NCI-H2081 treated with DMSO at 0.1 percent for 48 hours (cell line): ENCODE measurements at places on chromosomes 11 and 22.

DNA sequence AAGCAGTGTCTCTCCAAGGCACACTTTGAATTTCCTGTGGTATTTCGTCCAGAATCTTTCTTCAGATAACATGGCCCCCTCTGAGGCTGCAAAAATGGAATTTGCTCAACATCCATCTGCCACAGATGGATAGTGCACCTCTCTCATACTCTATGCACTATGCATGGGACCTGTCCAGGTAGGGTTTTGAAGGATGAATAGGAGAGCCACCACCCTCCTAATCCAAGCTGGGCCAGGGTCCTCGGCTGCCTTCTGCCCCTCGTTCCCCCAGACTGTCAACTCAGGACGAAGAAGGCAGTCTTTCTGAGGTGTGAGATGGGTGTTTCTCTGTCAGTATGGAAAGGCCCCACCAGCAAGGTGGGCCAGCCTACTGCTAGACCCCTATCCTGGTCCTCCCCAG lies 56.4 kb downstream of the MN1 start:
- DNase-seq = no peak

DNA sequence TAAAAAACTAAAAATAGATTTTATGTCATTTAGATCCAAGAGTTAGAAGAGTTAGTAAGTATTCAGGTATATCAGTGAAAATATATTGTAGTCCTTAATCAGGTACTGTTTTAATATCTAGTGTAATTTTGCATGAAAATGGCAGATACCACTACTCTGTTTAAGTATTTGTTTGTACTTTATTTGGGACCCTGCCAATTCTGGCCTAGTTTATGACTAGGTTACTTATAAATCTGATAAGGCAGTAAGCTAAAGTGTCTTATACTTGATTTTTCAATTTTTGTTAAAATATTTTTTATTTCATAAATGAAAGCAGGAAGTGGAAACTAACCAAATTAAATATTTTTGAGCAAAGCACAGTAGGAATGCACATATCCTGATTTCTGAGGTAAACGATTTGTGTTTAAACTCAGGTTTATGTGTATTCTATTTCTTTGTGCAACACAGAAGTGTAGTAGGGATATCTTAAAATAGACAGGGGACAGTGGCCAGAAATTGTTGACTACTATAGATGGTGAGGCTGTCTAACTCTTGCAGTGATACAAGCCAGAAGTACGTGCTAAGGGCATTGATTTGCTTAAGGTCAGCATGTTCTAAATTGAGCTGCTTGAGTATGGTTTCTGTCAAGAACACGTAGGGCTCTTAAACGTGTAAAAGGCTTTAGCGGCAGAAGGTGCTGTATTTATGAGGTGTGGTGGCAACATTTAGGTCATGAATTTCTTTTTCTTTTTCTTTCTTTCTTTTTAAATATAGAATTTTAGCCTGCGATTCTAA lies 34.0 kb downstream of the HIPK3 start:
- DNase-seq = no peak

GRCh38 chr11:108591893-108592292 lies 1.7 kb downstream of the EXPH5 start:
- no peak for DNase-seq

GRCh38 chr11:58526721-58527120 lies 18.8 kb upstream of the OR5B21 start:
- DNase-seq = no peak

DNA sequence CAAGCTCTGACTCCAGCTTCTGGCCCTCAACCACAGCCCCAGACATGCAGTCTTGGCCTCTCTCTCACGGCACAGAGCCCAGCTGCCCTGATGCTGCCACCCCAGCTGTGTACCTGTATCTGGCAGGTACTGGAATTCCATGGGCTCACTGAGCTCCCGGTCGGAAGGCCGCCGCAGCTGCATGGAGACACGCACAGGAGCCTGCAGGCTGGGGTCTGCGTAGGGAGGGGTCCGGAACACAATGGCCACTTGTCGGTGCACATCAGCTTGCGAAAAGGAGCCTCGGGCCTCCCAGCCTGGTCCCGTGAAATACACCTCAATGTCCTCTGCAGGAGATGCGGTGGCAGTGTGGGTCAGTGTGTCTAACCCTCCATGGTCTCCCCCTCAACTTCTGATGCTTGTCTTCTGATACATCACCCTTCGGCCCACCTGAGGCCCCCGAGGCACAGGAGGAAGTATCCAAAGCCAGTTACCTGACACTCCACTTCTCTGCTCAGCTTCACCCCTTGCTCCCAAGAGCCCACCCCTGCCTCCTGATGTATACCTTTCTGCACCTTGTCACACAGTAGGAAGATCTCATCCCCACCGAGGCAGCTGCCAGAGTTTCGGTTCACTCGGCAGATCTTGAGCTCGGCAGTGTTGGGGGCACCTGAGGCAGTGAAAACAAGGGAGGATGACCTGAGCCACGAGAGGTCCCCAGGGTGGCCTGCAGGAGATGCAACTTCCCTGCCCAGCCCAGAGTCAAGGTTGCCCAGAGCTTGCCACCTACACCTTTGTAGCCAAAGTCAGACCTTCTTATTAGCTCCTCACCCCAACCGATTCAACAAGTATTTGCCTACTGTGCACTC lies 4.3 kb downstream of the RELA start:
- no peak for DNase-seq
